ENCODE measurements at places on chromosomes 16 and 17.

DNA sequence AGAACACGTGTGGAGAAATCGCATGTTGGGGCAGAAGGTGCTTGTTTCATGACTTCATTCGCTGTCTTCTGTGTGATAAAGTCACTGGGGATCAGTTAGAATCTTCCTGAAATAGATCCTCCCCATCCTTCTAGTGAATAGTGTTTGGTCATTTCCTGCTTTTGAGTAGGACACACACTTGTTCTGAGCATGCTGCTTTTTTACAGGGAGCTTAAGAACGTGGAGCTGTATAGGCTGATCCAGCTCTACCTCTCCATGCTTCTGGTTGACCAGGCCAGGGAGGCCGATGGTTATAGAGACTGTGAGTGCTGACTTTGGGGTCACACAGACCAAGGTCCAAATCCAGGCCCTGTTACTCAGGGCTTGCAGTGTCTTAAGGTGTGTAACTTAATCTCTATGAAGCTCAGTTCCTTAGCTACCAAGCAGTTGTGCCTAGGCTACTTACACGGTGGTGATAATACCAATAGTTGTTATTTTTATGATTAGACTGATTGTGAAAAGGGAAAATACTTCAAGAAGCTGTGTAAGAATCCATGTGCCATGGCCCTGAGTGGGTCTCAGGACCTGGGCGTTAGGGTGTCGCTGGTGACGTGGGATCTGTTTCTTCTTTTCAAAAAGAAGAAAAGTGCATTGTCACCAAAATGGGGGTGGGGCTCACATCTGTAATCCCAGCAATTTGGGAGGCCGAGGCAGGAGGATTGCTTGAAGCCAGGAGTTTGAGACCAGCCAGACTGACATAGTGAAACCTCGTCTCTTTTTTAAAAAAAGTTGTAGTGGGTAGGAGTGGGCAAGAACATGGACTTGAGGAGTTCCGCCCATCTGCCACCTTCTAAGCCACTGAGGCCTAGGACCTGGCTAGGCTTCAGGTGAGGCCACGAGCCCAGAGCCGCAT, 64.1 kb upstream of the LGALS9 start:
- no peak for DNase-seq

DNA sequence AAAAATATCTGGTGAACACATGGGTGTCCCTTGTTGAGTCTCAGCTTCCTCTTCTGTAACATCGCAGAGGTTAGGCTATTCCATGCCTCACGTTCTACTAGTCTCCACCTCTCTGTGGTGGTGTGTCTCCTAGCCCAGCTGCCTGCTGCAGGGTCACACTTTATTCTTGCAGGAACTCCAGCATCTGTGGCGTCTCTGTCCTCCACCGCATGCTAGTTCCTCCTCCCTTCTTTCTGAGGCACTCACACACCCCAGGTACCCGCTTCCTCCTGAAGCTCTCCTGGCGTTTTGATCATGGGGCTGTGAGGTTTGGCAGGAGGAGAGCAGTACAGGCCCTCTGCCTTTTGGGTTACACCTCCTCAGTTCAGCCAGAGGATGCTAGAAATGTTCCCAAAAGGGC, 9.9 kb upstream of the TEX2 start:
- no peak for DNase-seq

- no peak for DNase-seq
Measured at GRCh38 chr16:79659344-79659743, 58.8 kb upstream of the MAF start.

GRCh38 chr16:75114179-75114945, 2.2 kb downstream of the LDHD start:
- no peak for DNase-seq

DNA sequence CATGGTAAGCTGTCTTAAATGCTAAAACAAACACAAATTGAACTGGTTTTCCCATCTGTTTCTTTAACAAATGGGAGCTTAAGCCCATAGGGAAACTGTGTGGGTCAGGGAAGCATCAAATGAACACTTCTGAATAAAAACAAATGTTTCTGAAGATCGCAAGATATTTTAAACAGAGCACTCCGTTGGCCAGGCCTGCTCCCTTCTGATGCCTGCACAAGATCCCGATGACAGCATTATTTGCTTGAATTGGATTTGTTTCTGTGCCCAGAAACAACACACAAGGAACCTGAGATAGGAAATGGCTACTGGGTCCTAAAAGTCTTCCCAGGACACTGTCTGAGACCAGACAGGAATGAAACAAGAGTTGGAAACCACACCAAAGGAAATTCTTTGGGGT, 425.8 kb upstream of the ZFHX3 start:
- no peak for DNase-seq

- DNase-seq, result no peak
Measured at GRCh38 chr16:70646260-70647241, at the start of gene IL34. TSS of gene IL34 (plus strand) at chr16:70646559. CDS start at chr16:70646948, 389 bp downstream.

DNA sequence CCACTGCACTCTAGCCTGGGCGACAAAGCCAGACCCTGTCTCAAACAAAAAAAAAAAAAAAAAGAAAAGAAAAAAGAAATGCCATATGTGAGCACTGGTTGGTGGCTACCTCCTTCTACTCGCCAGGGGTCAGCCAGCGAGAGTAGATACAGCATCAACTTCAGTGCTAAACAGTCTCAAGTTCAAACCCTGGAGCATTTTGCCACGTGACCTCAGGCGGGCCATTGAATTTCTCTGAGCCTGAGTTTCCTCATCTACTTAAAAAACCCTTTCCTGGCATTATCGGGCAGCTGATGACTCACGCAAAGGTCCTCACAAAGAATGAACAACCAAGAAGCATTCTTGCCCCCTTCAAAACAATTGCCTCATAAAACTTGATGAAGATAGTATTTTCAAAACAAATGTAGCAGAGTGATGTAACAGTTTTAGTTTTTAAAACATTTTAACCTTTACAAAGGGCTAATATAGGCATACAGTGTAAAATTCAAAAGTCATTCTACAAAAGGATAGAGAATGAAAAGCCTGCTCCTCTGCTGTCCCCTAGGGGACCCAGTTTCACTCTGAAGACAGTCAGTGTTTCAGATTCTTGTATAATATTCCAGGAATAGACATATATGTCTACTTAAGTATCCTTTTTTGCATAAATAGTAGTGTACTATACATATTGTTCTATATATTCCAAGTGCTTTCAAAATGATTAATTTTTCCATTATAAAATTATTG, 28.4 kb downstream of the DNAH2 start:
- peak; percentile 72 for DNase-seq

DNA sequence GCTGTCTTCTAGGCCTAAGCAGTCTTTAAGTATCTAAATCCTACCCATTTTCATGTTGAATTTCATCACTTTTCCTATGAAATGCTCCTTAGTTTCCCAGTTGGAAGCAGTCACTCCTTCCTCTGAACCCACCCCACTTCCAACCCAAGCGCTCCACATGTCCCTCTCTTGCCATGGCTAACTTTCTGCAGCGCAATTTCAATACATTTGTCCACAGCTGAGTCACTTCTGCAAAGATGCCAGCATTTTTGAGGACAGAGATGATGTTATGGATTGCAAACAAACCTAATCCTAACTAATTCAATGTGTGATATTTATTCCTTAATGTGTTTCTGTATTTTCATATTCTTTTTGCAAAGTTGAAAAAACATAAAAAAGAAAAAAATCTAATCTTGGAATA, 71.7 kb downstream of the HLF start:
- DNase-seq, result peak; percentile 33

DNA sequence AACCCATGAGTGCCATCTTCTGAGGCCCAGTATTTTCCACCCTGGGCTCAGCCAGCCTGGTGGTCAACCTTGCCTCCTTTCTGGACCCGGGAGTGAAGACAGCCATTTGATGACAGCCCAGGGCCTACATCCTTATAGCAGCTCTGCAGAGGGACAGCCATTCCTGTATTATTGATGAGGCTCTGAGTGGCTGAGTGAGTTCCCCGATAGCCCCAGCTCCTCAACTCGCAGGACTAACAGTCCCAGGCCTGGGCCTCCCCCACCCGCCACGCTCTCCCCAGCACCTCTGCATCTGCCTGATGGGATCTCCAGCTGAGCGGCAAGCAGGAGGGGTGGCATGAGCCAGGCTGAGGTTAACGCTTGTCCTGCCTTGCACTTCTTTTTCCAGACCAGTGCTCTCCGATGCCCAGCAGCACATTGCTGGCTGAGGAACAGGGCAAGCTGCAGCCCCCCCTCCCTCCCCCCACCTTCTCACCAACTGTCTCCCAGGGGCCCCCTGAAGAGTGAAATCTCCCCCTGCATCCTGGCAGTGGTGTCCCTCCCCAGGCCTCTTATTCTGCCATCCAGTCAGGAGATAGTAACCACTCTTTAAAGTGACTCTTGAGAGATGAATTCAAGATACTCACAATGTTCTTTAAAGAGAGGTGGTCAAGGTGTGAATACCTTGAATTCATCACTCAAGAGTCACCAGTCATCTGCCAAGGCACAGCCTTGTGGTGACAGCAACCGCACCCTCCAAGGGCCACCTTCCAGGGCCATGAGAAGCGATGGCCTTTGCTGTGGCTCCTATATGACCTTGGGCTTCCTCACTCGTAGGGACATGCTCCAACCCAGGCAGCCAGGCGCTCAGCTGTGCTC, 23.5 kb downstream of the CACNG5 start:
- DNase-seq, result no peak

GRCh38 chr17:27782791-27783206, 17.5 kb downstream of the NOS2 start:
- DNase-seq, result no peak

DNA sequence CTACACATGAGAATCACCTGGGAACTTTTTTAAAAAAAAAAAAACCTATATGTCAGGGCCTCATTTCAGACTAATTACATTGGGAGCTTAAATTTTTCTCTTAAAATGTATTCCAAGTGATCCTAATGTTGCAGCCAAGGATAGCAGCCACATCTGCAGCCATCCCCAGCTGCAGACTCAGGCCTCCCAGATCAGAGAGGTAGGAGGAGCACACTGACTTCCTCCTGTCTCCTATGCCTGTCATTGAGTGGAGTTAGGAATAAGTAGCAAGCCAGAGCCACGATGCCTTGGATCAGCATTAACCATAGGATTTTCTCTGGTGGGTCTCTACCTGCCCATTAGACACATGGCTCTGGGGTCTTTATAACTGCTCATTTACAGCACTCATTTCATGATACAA, 463.5 kb downstream of the HS3ST4 start:
- DNase-seq, result no peak

- peak; percentile 51 for DNase-seq
Measured at GRCh38 chr17:40122999-40123810, 1.4 kb downstream of the MSL1 start.

DNA sequence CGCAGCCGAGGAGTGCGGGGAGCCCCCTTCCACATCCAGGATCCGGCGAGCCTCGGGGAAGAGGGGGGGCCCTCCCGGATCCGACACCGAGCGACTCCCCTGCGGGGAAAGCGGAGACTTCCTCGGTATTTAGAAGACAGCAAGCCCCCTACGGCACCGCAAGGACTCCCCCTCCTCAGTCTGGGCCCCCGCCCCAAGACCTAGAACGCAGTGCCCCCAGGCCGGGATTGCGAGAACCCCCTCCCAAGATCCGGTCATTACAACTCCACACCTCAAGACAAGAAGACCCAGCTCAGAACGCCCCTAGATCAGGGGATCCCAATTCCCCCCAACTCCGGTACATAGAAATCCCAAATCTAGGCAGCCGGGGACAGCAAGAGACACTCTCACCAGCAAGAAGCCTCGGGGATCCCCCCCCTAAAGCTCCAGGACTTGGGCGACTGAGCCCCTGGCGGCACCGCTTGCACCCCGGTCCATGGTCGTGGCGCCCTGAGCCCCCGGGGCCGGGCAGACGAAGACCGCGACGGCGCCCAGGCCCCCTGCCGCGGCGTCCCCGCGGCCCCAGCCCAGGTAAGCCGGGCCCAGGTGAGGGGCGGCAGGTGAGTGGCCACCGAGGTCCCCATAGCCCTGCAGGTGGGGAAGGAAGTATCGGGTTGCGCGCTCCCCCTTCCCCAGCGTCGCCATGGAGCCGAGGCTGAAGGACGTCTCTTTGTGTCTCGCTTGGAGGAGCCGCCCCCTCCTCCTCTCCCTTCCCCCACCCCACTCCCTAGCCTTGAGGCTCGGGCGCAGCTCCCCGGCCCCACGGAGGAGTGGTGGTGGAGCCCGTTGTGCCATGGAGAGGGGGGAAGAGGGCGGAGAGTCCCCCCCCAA, 641 bp downstream of the SBK1 start:
- no peak for DNase-seq

GRCh38 chr17:17351356-17351891, 48.3 kb downstream of the NT5M start:
- no peak for DNase-seq

Measured in fibroblast of skin of scalp (primary cell).